ENCODE measurements at places on chromosomes 5 and 9.

DNA sequence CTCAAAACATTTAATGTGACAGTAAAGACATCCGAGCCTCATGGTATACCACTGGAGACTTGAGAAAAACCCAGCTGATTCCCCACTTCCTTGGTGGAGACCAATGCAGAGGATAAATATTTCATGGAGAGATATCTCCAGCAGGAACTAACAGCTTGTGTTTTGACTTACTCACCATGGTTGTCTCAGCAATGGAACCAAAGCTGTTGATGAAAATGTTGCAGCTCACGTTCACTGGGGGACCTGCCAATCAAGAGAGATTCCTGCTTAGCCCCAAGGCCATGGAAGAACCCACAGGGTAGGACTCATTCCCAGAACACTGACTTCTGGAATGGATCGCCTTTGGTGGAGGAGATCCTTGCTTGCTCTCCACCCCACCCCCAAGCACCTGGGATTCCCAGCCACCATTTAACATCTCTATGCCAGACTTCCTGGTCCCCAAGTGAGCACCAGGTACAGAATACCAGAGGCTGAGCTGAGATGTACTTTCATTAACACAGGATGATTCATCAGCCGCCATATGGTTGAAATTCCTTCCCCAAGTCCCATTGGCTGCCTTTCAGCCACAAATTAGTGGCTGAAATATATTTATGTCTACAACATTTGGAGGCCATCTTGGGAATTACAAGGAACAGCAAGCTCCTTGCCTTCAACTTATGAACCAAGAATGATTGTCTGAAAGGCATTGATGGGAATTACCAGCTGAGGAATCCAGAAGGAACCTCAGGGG is 37.9 kb downstream of the GLRA1 start:
- no peak for DNase-seq

DNA sequence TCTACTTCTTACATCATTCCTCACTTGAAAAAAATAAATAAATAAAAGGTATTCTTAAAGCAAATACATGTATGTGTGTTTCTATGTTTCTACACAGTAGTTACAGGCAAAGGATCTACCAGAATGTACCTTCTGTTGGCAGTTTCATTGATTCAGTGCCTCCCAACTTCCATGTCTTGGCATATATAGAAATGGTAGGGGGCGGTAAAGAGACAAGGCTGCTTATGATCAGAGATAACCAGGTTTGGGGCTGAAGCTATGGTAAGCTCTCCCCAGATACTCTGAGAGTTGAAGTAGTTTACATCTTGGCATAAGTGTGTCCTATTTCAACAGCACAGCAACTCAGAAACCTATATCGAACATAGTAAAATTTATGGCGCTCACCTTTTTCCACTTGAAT is 1075.4 kb upstream of the C9orf72 start:
- no peak for DNase-seq

- DNase-seq: no peak
Measured at GRCh38 chr5:137735555-137736284, at the start of gene KLHL3. TSS of gene KLHL3 (minus strand) at chr5:137736089. CDS start at chr5:137735646, 443 bp downstream.

DNA sequence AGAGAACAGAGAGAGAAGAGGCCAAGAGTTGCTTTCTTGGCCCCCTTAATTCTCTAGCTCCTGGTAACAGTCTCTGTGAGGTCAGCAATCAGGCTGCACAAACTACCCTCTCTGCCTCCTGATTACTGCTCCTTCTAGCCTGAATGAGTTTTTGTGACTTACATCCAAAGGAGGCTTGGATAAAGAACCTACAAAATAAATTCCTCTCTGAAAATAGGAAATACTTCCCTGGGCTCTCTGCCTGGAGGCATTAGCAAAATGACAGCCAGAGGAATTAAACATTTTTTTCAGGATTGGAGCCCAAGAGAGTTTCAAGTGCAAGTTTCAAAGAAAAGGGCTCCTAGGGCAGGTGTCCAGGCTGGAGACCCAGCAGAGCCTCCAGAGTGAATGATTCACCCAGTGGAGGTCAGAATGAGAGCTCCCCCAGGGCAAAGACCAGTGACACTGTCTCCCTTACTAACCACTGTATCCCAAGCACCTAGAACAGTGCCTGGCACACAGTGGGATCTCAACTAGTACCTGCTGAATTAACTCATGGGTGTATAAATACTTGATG is 162.5 kb downstream of the SPOCK1 start:
- no peak for DNase-seq

DNA sequence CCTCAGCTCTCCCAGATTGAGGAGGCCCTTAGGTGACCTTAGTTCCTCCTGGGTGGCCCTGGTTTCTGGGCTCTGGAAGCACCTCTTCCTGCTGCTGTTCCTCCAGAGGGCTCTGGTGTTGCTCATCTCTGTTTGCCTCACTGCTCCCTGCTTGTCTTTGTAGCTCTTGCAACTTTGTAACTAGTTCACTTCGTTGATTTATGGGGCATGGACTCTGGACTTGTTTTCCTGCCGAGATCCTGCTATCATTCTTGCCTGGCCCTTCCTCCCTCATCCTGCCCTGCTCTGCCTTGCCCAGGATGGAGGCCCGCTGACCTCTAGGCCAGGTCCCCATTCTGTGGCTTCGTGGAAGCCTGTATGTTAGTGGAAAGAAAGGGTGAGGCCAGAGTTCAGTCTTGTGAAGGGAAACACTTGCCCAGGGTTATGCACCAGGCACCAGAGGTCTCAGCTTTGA is 169.3 kb downstream of the MACROH2A1 start:
- DNase-seq: no peak

DNA sequence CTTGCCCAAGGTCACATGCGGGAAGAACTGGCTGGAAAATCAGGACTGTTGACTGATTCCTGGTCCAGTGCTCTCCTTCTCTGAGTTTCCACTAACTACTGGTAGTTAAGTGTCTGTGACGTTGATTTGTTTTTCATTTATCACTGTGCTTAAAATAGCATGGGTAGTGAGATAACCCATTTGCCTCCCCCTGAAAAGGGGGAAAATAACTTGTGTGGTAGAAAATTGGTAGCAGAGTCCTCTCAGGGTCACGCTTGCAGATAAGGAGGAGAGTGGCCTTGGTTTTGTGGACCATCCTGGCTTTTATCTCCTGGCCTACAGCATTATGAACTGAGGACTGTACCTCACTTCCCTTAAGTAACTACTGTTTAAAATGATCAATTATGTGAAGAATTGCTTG is 10.9 kb downstream of the FUBP3 start:
- DNase-seq: no peak

DNA sequence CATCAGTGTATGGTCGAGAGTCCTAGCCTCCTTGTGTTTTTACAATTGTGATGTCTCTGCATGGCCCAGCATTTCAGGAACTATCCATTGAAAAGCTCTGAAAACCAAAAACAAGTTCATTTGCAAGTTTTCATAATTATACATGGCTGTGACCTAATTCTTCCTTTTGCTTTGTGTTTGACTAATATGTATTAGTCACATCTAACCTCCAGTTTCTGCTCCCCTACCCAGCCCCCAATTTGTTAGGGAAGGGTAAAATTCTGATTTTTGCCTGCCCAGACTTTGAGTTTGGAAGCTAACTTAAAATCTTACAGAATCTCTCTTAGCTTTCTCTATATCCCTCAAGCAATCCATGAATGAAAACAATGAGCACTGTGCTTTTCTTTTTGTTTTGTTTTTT is 128.2 kb upstream of the SEMA6A start:
- DNase-seq: no peak

- no peak for DNase-seq
Measured at GRCh38 chr5:136075466-136075891, 46.7 kb downstream of the TGFBI start.

GRCh38 chr5:150690760-150691159 is 10.1 kb downstream of the RBM22 start:
- no peak for DNase-seq

Data from Caki2 (cell line).